ENCODE measurements at places on chromosomes 7 and 10. TPM values are rescaled to one million over a fixed set of nuclear protein-coding genes. Genes with fewer than 3 reads are reported as not detected.

DNA sequence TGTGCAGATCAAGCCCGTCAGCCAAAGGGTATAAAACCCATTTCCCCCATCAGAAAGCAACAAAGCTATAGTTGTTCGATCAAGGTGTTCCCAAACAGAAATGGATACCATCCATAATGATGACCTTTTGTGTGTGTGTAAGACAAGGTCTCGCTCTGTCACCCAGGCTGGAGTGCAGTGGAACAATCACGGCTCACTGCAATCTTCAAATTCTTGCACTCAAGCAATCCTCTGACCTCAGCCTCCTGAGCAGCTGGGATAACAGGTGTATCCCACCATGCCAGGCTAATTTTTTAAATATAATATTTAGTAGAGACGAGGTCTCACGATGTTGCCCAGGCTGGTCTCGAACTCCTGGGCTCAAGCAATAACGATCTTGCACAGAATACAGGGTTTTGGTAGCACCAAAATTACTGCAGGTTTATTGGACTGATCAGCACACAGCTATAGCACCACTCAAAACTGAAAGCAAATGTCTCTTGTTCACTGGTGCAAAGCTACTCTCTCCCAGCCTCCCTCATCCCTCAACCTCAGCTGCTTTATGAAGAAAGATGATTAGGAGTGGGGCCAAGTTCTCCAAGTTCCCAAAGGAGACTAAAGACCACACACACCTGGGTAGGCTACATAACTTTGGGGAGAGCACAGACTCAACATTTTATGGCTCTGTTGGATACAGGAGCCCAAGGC is 80.5 kb downstream of the ABI1 start:
- H3K27me3 ChIP-seq, result no peaks in the 10 kb centered on the region
- peak overlapping the region; percentile 17 for H3K27ac ChIP-seq
- H3K36me3 ChIP-seq, result no peaks in the 10 kb centered on the region
- no peak overlapping the region for H3K4me3 ChIP-seq
- peaks cover 17% of the 10 kb centered on the region for H3K4me1 ChIP-seq

DNA sequence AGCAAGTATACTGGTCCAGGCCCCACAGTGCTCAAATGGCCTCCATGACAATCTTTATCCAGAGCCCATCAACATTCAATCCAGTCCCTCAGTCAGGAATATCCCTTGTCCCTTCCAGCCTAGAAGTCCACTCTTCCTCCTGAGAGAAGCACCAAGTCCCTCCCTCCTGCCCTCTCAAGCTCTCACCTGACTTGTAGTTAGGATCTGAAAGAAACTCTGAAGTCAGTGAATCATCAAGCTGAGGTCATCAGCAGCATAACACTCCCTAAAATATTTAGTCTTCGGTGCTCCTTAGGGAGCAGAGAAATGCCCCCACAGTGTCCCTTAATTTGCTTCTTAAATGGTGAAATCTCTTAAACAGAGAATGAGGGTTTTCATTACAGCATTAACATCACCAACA is 31.0 kb downstream of the GRM8 start:
- no peaks in the 10 kb centered on the region for H3K36me3 ChIP-seq
- no peak overlapping the region for H3K27ac ChIP-seq
- peaks cover 10% of the 10 kb centered on the region for H3K27me3 ChIP-seq
- no peaks in the 10 kb centered on the region for H3K4me1 ChIP-seq

- H3K27me3 ChIP-seq, result peaks cover 16% of the 10 kb centered on the region
- H3K4me1 ChIP-seq, result no peaks in the 10 kb centered on the region
- no peak overlapping the region for H3K4me3 ChIP-seq
- DNase-seq, result no peak
Observed at GRCh38 chr10:96642973-96643372, 56.2 kb upstream of the TM9SF3 start.

DNA sequence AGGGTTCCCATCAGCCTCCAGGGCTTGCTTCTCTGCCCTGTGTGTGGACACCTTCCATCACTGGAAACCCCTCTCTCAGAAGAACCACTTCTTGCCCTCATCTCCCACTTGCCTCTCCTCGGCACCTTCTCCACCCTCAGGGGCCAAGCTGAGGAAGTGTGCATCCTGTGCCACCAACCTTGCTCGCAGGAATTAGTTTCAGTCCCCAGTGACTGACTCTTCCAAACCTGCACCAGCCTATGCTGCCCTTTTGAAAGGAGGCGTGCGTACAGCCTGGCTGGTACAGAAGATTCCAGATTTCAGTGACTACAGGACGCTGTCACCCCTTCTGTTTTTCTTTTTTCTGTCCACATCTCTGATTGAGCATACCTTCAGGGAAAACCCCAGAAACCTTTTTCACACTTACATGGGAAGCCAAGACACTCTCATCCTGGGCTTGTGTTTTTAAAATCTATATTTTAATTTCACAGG is 67.1 kb downstream of the IKZF1 start:
- no peaks in the 10 kb centered on the region for H3K4me1 ChIP-seq
- H3K27me3 ChIP-seq, result no peaks in the 10 kb centered on the region
- H3K27ac ChIP-seq, result no peak overlapping the region
- no peak for DNase-seq

DNA sequence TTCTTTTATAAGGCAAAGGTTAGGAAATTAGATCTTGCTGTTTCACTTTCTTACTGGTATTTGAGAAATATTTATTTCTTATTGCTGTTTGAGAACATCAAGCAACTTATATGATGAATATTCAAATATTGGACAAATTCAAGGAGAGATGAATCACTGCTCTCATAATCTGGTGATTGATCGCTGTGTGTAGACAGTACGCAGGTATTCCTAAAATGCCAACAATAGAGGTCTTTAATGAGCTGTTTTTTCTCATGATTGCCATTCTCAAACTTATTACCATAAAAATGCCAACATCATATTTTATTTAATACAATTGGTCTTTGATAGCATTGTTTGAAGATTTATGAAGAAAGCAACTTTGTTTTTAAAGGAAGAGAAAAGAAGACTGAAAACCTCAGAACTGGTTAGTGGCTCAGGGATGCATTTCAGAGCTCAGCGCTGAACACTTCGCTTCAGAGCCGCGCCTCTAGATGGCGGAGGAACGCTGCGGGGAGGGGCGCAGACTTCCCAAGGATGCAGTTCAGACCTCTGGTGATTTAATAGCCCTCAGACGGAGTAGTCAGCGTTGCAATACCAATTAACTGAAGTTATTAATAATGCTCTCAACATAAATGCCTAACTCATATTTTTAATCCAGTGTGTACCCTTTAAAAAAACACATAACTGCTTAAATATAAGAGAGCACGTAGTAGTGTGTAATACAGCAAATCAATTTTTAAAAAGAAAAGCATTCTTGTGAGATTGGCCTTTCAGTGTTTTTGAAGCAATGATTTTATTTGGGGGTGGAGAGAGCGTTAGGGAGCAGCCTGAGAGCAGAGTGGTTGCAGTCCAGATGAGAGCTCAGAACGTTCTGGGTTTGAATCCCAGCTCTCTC is 38.5 kb upstream of the STEAP4 start:
- no peak for DNase-seq
- no peak overlapping the region for H3K4me3 ChIP-seq
- H3K27me3 ChIP-seq, result peaks cover 30% of the 10 kb centered on the region
- no peak overlapping the region for H3K27ac ChIP-seq
- no peaks in the 10 kb centered on the region for H3K4me1 ChIP-seq

The PON1 gene
- not detected for total RNA-seq

The HOXA6 gene
- not detected for total RNA-seq

- no peak overlapping the region for H3K4me3 ChIP-seq
- no peak overlapping the region for H3K27ac ChIP-seq
- no peak for DNase-seq
- H3K27me3 ChIP-seq, result no peaks in the 10 kb centered on the region
Observed at GRCh38 chr10:83816942-83817341, 322.4 kb upstream of the GHITM start.

- H3K27ac ChIP-seq, result no peak overlapping the region
- peaks cover 5% of the 10 kb centered on the region for H3K4me1 ChIP-seq
- no peaks in the 10 kb centered on the region for H3K27me3 ChIP-seq
- H3K4me3 ChIP-seq, result no peak overlapping the region
Observed at GRCh38 chr10:113980408-113981087, 63.1 kb upstream of the ADRB1 start.

GRCh38 chr10:23474626-23475025 is 35.8 kb downstream of the OTUD1 start:
- H3K4me1 ChIP-seq, result no peaks in the 10 kb centered on the region
- H3K27ac ChIP-seq, result no peak overlapping the region
- peaks cover 13% of the 10 kb centered on the region for H3K27me3 ChIP-seq
